ENCODE measurements at places on chromosomes 16 and 17.

DNA sequence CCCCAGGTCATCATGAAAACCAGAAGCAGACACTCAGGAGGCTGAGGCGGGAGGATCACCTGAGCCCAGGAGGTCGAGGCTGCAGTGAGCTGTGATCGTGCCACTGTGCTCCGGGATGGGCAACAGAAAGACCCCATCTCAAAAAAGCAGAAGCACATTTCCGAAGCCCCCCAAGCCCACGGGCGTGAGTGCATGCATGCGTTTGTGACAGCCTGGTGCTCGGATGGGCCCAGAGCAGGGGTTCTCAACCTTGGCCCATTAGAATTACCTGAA lies 19.1 kb downstream of the TMC6 start:
- peaks cover 19% of the 10 kb centered on the region for H3K27me3 ChIP-seq
- H3K4me3 ChIP-seq, result no peak overlapping the region
- no peaks in the 10 kb centered on the region for H3K4me1 ChIP-seq
- peaks cover 29% of the 10 kb centered on the region for H3K36me3 ChIP-seq

- peaks cover 10% of the 10 kb centered on the region for H3K36me3 ChIP-seq
- no peak for DNase-seq
- no peaks in the 10 kb centered on the region for H3K4me1 ChIP-seq
- H3K27me3 ChIP-seq, result no peaks in the 10 kb centered on the region
- H3K4me3 ChIP-seq, result no peak overlapping the region
- H3K27ac ChIP-seq, result no peak overlapping the region
These were observed 28.1 kb downstream of the EMP2 start for GRCh38 chr16:10552281-10552680.

- peaks cover 12% of the 10 kb centered on the region for H3K4me1 ChIP-seq
- peaks cover 11% of the 10 kb centered on the region for H3K36me3 ChIP-seq
- H3K4me3 ChIP-seq, result no peak overlapping the region
- peaks cover 4% of the 10 kb centered on the region for H3K27me3 ChIP-seq
These were observed 154.4 kb upstream of the FOXF1 start for GRCh38 chr16:86355951-86356350.

- H3K27ac ChIP-seq, result no peak overlapping the region
- no peak overlapping the region for H3K4me3 ChIP-seq
- DNase-seq, result no peak
- H3K4me1 ChIP-seq, result no peaks in the 10 kb centered on the region
- no peaks in the 10 kb centered on the region for H3K36me3 ChIP-seq
These were observed 187.5 kb upstream of the SOX9 start for GRCh38 chr17:71933306-71933705.

DNA sequence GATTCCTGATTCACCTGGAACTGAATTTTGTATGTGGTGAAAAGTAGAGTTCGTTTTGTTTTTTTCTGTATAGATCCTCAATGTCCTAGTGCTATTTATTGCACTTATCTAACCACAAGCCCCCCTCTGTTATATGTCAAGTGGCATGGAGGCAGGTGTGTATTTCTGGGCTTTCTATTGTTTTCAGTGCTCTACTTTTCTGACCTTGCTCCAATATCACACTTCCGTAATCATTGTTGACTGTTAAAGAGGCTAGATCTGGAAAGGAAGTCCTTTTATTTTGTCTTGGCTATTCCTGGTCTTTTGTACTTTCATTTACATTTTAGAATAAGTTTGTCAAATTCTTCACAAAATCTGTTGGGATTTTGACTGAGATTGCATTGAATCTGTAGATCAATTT lies 26.8 kb upstream of the FBXO47 start:
- H3K4me3 ChIP-seq, result no peak overlapping the region
- H3K27ac ChIP-seq, result no peak overlapping the region
- peaks cover 13% of the 10 kb centered on the region for H3K4me1 ChIP-seq
- no peak for DNase-seq
- H3K36me3 ChIP-seq, result peaks cover 10% of the 10 kb centered on the region
- peaks cover 1% of the 10 kb centered on the region for H3K27me3 ChIP-seq

DNA sequence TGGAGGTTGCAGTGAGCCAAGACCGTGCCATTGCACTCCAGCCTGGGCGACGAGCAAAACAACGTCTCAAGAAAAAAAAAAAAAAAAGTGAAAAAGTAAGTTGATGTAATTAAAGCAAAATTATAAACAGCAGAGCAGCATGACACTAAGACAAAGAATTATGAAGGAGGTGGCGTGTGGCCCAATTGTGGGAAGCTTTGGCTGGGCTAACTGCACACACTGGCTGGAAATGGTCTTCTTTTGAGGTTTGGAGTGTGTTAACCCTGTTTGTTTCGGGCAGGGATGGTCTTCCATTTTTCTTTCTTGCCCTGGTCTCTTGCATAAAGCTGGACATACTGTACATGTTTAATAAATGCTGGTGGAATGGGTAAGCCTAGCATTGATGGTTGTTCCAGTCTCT lies 54.8 kb downstream of the RAP1GAP2 start:
- no peaks in the 10 kb centered on the region for H3K36me3 ChIP-seq
- peaks cover 10% of the 10 kb centered on the region for H3K27me3 ChIP-seq
- no peak for DNase-seq

DNA sequence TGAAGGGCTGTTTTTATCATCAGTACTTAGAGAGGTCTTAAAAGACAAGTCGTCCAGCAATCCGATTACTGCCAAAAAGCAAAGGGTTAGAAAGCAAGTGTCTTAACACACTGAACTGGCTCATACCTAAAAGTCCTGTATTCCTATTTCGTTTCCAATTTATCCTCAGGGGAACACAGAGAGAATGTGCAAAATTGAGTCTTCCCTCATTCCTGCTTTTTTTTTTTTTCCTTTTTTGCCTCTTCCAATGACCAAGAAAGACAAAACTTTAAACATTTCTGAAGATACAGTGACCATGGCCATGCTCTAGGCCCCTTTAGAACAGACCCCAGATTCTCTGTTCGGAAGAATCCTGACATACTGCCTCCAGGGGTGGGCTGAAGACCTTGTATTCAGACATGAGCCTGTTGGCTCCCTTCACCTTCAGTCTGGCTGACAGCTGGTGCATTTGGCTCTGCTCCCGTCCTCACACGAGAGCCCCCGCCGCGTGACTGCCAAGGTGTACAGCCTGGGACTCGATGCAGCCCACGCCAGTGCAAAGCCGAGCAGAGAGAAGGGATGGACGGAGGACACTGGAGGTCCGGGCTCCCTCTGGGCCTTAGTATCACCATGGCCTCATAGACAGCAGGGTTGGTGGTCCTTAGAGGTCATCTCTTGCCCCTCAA lies 47.0 kb downstream of the COTL1 start:
- H3K27me3 ChIP-seq, result peaks cover 4% of the 10 kb centered on the region
- peaks cover 8% of the 10 kb centered on the region for H3K36me3 ChIP-seq
- peaks cover 8% of the 10 kb centered on the region for H3K4me1 ChIP-seq
- no peak overlapping the region for H3K27ac ChIP-seq
- H3K4me3 ChIP-seq, result no peak overlapping the region
- DNase-seq, result no peak

GRCh38 chr17:7237761-7238419 lies 1.4 kb downstream of the PHF23 start:
- H3K27me3 ChIP-seq, result peaks cover 42% of the 10 kb centered on the region
- peaks cover 50% of the 10 kb centered on the region for H3K36me3 ChIP-seq
- DNase-seq, result peak; percentile 65
- H3K4me1 ChIP-seq, result peaks cover 46% of the 10 kb centered on the region

GRCh38 chr16:65725156-65725845 lies 603.4 kb upstream of the CDH11 start:
- no peak for DNase-seq
- no peak overlapping the region for H3K27ac ChIP-seq
- peaks cover 9% of the 10 kb centered on the region for H3K4me1 ChIP-seq
- no peaks in the 10 kb centered on the region for H3K27me3 ChIP-seq
- H3K36me3 ChIP-seq, result no peaks in the 10 kb centered on the region
- H3K4me3 ChIP-seq, result no peak overlapping the region

- no peak overlapping the region for H3K27ac ChIP-seq
- no peaks in the 10 kb centered on the region for H3K36me3 ChIP-seq
- no peak for DNase-seq
- H3K4me1 ChIP-seq, result no peaks in the 10 kb centered on the region
These were observed 148.6 kb downstream of the KIF2B start for GRCh38 chr17:53971361-53971760.

DNA sequence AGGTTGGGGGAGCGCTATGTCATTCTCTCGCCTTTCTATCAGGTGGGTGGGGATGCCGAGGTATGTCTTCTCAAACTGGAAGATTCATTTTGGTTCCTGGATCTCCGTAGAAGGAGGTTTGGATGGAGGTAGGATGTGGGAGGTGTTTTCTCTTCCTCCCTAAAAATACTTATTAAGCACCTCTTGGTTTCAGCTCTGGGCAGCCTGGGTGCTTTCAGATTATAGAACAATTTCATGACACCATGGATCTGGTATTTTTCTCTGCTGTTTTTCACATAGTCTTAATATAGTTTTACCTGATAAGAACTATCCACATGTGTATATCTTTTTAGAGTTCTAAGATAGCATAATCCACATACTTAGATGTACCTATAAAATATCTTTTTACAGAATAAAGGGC lies 92.9 kb downstream of the YPEL2 start:
- H3K27me3 ChIP-seq, result no peaks in the 10 kb centered on the region
- no peak overlapping the region for H3K4me3 ChIP-seq
- H3K27ac ChIP-seq, result no peak overlapping the region
- peaks cover 44% of the 10 kb centered on the region for H3K4me1 ChIP-seq
- no peaks in the 10 kb centered on the region for H3K36me3 ChIP-seq
- DNase-seq, result no peak

- peaks cover 19% of the 10 kb centered on the region for H3K36me3 ChIP-seq
- H3K27me3 ChIP-seq, result peaks cover 3% of the 10 kb centered on the region
- no peaks in the 10 kb centered on the region for H3K4me1 ChIP-seq
- no peak overlapping the region for H3K27ac ChIP-seq
- H3K4me3 ChIP-seq, result no peak overlapping the region
These were observed 24.8 kb downstream of the TMC7 start for GRCh38 chr16:19008245-19009169.

- no peak for DNase-seq
- peak overlapping the region; percentile 37 for H3K4me3 ChIP-seq
- peaks cover 4% of the 10 kb centered on the region for H3K4me1 ChIP-seq
- H3K36me3 ChIP-seq, result peaks cover 8% of the 10 kb centered on the region
- peaks cover 26% of the 10 kb centered on the region for H3K27me3 ChIP-seq
These were observed 2.2 kb downstream of the NOTUM start for GRCh38 chr17:81958633-81959342.

GRCh38 chr17:77223642-77224420 lies 83.1 kb downstream of the SEC14L1 start:
- peaks cover 11% of the 10 kb centered on the region for H3K4me1 ChIP-seq
- H3K27me3 ChIP-seq, result peaks cover 8% of the 10 kb centered on the region
- peaks cover 8% of the 10 kb centered on the region for H3K36me3 ChIP-seq
- no peak overlapping the region for H3K27ac ChIP-seq
- DNase-seq, result no peak

- peak overlapping the region; percentile 99 for H3K27ac ChIP-seq
- peaks cover 27% of the 10 kb centered on the region for H3K36me3 ChIP-seq
- DNase-seq, result peak; percentile 82
- H3K4me3 ChIP-seq, result peak overlapping the region; percentile 100
These were observed 396 bp downstream of the NFE2L1 start for GRCh38 chr17:48048384-48049126.

- H3K36me3 ChIP-seq, result no peaks in the 10 kb centered on the region
- peaks cover 3% of the 10 kb centered on the region for H3K27me3 ChIP-seq
- H3K27ac ChIP-seq, result no peak overlapping the region
- no peak overlapping the region for H3K4me3 ChIP-seq
These were observed 116.1 kb upstream of the MYOCD start for GRCh38 chr17:12549499-12550041.

DNA sequence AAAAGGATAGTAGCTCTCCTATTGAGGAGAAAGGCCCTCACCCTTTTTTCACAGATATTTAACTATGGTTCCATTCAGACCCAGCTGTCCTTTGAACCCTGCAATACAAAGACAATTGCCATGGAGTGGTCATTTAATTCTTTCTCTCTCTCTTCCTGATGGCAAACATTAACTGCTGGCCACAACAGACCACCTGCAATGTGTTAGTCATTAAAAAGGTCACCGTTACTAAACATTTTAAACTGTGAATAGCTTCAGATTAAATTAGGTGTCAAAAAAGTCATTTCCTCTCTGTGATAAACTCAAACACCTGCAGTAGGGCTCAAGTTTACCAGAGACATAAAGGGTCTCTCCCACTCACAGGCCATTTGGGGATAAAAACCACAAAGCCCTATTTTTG lies 697.2 kb downstream of the TOX3 start:
- H3K27me3 ChIP-seq, result peaks cover 7% of the 10 kb centered on the region
- H3K4me1 ChIP-seq, result no peaks in the 10 kb centered on the region
- no peak overlapping the region for H3K4me3 ChIP-seq
- no peaks in the 10 kb centered on the region for H3K36me3 ChIP-seq

DNA sequence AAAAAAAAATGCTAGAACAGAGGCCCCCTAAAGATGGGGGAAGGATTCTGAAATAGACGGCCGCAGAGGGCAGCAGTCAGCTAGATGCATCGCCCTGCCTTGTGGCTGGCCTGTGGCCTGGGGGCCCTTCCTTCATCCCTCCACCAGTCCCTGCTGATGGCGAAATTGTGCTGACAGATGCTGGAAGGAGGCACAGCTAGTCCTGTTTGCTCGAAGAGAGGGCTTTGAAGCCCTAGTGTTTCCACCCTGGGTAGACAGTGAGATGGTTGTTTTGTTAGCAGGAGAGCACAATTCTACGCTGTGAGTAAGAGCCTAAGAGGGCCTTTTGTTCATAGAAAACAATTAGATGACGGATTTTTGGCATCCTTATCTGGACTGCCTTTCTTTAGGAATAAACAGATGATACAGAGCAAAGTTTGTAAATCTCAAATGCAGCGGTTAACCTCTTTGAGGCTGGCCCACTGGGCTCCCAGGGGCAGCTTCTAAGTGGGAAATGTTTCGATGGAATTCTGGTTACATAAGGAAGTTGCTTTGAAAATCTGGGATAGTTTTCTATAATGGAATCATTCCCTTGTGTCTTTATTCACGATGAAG lies 23.0 kb downstream of the VPS35L start:
- peaks cover 51% of the 10 kb centered on the region for H3K36me3 ChIP-seq
- H3K4me1 ChIP-seq, result peaks cover 4% of the 10 kb centered on the region
- H3K4me3 ChIP-seq, result peak overlapping the region; percentile 82

DNA sequence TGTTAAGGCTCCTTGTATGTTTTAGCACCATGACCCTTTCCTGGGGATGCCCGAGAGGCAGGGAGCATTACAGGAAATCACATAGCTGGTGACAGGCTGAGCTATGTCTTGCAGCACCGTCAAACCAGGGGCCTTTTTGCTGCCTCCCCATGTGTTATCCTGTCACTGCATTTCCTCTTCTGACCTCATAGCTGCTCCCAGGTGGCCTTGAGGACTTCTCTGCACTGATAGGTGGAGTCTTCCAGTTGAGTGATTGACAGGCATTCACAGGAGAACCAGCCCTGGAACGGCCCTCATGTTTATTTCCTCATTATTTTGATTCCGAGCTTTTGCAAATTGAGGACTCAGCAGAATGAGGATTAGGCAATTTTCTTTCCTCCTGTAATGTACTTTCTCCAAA lies 349.6 kb downstream of the HAPSTR1 start:
- peaks cover 3% of the 10 kb centered on the region for H3K36me3 ChIP-seq
- H3K27me3 ChIP-seq, result no peaks in the 10 kb centered on the region
- DNase-seq, result no peak
- H3K4me3 ChIP-seq, result no peak overlapping the region
- H3K27ac ChIP-seq, result no peak overlapping the region

GRCh38 chr17:3973495-3974137 lies 9.4 kb upstream of the ATP2A3 start:
- no peak overlapping the region for H3K4me3 ChIP-seq
- peaks cover 11% of the 10 kb centered on the region for H3K36me3 ChIP-seq
- peak; percentile 5 for DNase-seq
- H3K27ac ChIP-seq, result no peak overlapping the region
- H3K27me3 ChIP-seq, result peaks cover 17% of the 10 kb centered on the region

GRCh38 chr17:59423903-59424302 lies 92.4 kb downstream of the YPEL2 start:
- H3K4me3 ChIP-seq, result no peak overlapping the region
- no peaks in the 10 kb centered on the region for H3K36me3 ChIP-seq
- no peak overlapping the region for H3K27ac ChIP-seq
- no peak for DNase-seq
